Stimulated activated CD8-positive, alpha-beta memory T cell treated with anti-CD3 and anti-CD28 coated beads, Interleukin-15, amount 100 ng/mL, for 4 hours (primary cell): ENCODE measurements at places on chromosomes 2 and 18.

- no peak for DNase-seq
These were observed 30.4 kb downstream of the ODC1 start for GRCh38 chr2:10417551-10418335.

- no peak for DNase-seq
These were observed 24.2 kb downstream of the SNORC start for GRCh38 chr2:232894251-232894650.

DNA sequence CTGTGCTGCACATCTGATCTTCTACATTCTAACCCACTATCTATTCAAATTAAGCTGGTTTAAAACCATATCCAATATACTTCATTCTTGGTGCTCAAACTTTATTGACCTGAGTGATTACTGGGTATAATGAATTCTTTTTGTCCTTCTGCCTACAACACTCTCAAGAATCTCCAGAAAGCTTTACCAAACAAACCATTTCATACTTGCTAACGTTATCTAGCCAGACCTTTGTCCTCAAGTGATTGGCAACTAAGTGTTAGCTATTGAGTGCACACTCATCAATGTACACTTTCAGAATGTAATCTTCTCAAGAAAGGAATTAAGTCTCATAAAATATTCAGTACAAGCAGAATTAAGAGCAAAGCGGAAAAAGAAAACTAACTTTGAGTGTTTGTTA is 1.4 kb downstream of the SUCLG1 start:
- DNase-seq = no peak

DNA sequence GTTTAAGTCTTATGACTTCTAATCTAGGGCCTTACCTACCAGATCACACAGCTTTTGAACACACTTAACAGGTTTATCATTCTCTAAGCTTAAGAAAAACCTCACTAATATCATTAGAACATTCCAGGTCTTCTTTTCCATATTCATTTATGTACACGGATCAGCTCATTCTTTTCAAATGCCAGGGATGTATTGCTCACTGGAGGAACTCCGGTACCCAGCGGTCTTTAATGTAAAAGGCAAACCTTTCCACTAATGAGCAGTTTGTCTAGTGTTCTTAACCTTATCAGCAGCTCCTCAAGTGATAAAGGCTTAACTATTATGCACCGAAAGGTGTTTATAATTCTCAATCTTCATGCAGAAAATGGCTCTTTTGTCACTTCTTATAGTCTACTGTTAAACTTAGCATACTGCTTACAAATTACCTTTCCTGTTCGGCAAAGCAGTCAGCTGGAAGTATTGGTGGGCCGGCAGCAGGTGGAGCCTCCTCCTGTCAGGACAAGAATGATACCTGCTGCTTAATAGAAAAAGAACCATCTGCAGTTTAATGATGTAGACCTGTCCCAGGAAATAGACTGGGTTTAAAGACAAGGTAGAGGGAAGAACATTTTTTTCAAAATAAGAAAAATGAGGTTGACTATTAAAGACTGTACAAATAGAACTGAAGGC is 142.7 kb downstream of the FIGN start:
- DNase-seq = no peak

DNA sequence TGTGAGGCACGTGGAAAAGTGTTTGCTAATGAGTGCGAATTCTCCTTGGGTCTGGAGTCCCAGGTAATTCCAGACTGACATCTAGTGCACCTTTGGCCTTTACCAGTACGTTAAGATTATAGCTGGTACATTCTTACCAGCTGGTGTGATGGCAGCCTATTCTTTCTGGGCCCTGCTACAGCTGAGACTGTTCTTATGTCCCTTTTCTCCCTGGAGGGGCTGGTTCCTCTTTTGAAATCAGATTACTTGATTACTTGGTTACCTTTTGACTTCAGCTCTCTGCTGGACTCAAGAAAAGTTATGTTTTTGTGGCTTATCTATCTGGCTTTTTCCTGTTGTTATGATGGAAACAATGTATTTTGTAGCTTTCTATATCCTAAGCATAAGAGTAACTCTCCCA is 14.5 kb downstream of the CABYR start:
- DNase-seq = no peak

GRCh38 chr2:105324732-105325131 is 4.8 kb downstream of the TGFBRAP1 start:
- no peak for DNase-seq

DNA sequence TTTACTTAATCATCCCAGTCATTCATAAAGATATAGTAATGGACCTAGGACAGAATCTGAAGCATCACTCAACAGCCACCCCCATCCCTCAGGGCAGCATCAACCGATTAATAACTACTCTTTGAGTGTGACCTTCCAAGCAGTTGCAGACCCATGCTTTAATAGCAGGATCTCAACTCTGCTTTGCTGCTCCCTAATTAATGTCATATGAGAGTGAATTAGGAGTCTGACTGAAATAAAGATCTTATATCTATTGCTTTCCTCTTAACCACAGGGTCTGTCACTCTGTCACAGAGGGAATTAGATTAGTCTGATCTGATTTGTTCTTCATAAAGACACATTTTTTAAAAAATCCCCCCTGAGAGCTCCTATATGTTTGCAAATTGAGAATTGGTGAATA is 46.1 kb upstream of the LRP1B start:
- DNase-seq = no peak

- DNase-seq = no peak
These were observed 269.9 kb downstream of the MYT1L start for GRCh38 chr2:2061091-2061696.

DNA sequence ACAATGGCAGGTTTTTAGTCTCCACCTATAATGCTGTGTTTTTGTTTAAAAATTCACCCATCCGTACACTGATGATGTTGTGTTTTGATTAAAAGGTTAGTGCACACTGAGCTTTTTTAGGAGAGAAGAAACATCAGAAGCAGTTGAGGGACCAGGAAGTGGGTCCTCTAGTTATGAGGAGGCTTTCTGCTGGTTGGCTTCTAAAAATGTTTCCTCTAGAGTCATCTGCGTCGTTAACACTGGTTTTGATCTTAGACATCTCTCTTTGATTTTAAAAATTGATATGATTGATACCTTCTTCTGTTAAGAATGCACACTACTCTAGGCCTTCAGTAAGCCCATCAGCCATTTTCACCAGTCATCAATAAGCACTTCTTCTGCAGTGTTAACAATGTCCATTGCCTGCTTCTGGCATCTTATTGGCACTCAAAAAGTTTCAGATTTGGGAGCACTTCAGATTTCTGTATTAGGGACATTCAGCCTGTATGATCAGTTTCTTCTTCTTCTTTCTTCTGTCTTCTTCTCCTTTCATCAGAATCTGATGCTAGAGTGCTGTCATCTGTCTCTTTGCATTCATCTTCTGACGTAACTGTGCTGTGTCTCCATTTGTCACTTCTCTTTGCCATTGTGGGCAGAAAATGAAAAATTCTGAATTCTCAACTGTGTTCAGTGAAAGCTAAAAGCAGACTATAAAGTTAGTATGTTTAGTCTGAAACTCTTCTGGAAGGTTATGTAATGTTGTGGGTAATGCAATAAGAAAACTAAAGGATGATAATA is 56.3 kb downstream of the PHLPP1 start:
- DNase-seq = no peak

DNA sequence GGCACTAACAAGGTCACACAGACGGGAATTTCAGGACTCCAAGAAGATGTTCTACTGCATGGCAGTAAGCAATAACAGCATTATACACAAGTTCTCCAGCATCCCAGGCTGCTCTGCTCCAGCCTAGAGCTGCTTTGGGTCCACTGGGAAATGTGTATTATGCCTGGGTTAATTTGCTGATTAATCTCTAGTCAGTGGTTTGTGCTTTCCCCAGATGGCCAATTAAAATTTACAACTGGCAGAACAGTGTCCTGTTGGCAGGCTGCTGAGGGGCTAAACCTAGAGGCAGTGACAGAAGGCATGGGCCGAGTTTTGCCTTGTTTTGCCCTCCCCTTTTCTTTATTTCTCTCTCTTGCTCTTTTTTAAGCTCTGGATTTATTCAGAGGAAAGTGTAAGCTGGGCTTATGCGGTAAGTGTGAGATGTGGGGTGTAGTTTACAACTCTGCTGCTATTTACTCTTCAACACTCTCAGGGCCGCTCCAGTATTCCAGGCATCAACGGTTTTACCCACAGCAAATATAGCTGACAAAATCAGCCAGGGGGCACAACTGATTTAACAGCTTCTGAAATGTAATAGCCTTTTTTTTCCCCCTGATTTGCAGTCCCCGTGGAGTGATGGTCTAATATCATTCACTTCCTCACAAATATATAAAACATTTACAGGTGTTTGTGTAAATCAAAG is 348.0 kb downstream of the GPD2 start:
- DNase-seq = no peak

GRCh38 chr2:86042256-86043168 is 63.2 kb downstream of the POLR1A start:
- DNase-seq = no peak

DNA sequence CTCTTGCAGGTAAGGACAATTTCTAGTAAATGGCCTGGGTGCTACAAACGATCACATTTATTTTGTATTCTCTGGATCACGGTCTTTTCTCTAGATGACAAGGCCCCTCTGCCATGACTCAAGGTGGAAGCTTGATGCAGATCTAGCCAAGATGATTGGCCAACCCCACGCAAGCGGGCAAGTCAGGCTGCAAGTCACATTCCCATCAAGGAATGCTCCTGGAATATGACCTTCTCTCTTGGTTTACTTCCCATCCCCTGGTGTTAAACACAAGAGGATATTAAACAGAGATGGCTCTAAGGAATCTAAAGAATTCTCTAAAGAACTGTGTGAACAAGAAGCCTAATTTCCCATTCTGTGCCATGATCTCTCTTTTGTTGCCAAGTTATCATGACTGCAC is 97.3 kb upstream of the SERPINE2 start:
- DNase-seq = no peak

GRCh38 chr18:25921677-25922421 is 168.6 kb downstream of the SS18 start:
- DNase-seq = no peak

- no peak for DNase-seq
These were observed 27.6 kb downstream of the CELF4 start for GRCh38 chr18:37537868-37538525.

DNA sequence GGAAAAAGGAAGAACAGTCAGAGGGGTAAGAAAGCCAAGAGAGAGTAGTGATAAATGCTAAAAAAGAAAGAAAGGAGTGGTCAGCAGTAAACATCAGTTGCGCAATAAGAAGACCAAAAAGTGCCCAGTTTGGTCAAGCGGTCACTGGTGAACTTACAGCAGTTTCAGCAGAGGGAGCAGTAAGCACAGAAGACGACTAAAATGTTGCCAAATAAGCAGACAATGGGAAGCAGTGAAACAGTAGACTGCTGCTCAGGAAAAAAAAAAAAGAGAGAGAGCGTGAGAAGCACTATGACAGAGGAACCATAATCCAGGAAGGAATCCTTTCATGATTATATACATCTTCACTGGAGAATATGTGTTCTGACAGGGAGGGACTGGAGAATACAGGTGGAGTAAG is 45.8 kb downstream of the DNAJC10 start:
- DNase-seq = no peak

DNA sequence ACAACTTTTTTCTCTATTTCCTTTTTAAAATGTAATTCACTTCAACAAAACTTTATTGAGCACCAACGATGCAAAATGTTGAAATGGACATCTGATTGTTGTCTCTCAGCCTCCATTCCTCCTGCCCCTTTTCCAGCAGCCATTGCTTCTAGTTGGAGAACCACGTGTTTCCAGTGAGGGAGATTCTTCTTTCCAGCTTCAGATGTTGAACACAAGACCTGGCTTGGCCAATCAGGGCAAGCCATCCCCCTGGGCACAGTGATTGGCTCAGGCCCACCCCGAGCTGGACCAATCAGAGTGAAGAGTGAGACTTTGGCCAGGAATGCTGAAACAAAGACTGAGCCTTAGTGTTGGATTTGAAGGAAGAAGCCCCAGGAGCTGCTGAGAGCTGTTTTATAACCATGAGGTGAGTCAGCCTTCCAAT is 59.0 kb downstream of the E2F6 start:
- no peak for DNase-seq

GRCh38 chr2:105287692-105288091 is 41.8 kb downstream of the TGFBRAP1 start:
- DNase-seq = no peak

DNA sequence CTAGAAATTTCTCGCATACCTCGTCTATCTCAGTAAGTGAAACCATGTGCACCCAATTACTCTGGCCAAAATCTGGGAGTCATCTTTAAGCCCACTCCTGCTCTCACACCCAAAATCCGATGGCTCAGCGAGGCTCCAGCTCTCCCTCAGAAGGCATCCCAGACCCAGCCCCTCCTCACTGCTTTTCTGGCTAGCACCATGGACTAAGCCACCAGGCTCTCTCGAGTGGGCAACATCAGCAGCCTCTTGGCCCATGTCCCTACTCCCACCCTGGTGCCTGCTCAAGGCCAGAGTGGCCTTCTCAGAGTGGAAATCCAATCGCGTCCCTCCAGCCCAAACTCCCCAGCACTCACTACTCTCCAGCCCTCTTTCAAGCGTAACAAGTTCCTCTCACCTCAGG is 27.2 kb downstream of the TNS1 start:
- DNase-seq = no peak

DNA sequence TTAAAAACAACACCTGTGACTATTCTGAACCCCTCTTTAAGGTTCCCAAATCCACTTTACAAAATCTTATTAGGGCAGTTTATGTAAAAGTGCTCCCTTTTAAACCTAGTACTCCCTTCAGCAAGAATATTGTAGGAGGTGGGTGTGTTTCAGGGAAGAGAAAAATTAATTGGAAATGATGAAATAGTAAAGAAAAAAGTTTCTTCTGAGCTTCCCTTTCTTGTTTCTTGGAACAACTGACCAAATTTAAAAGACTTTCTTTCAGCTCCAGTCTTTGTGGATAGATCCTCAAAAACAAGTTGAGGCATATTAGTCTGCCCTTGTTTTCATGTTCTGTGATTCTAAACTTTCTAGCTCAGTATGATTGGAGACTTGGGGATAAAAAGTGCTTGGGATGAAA is 3.0 kb downstream of the VWA3B start:
- DNase-seq = no peak

DNA sequence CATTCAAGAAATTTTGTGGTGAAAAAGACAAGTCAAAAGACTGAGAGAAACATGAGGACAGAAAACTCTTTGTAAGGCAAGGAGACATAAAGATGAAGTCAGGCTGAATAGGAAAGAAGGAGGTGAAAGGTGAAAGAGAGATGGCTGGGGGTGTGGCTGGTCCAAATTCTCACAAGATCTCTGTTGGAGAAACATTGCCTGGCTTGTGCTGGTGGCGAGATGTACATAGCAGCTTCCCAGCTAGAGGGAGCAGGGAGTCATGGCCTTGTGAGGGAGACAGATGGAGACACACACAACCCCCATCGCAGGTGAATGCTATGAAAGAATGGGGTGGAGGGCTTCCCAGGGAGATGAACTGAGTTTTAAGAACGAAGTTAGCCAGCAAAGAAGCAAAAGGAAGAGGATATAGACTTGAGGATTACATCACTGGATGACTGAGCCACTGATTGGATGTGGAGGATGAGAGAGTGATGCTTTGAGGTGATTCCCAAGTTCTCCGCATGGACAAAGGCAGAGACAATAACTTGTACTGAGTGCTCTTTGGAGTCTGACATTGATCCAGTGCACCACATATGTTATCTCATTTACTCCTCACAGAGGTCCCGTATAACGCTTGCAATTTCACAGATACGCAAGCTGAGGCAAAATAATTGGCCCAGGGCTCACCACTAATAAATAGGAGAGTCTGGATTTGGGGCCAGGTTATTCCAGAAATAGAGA is 3.7 kb upstream of the EMX1 start:
- DNase-seq = no peak

- no peak for DNase-seq
These were observed 481.9 kb upstream of the SETBP1 start for GRCh38 chr18:44198612-44199284.

- no peak for DNase-seq
These were observed 122.7 kb downstream of the COL6A3 start for GRCh38 chr2:237291138-237291792.

GRCh38 chr2:237790353-237790752 is 8.2 kb upstream of the RBM44 start:
- no peak for DNase-seq
